H1 (cell line): ENCODE measurements at places on chromosomes 4 and X.

- no peak for DNase-seq
Observed at GRCh38 chrX:112266136-112266535, 183.6 kb upstream of the TRPC5 start.

DNA sequence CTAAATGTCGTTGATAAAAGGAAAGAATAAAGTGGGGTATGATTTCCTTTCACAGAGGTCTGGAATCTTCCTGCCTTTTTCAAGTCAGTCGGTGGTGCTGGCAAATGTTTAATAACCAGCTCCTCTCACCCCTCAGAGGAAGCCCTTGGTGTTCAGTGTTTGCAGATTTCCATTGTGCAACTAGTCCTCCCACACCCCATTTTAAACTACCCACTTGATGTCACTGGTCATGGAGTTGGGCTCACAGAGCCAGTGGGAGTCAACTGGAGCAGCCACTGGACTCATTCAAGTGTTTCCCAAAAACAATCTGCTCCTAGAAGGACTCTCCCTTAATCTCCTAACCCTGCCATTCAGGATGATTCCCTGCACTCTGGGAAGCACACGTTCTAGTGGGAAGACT lies 149.2 kb downstream of the PTTG2 start:
- no peak for DNase-seq

DNA sequence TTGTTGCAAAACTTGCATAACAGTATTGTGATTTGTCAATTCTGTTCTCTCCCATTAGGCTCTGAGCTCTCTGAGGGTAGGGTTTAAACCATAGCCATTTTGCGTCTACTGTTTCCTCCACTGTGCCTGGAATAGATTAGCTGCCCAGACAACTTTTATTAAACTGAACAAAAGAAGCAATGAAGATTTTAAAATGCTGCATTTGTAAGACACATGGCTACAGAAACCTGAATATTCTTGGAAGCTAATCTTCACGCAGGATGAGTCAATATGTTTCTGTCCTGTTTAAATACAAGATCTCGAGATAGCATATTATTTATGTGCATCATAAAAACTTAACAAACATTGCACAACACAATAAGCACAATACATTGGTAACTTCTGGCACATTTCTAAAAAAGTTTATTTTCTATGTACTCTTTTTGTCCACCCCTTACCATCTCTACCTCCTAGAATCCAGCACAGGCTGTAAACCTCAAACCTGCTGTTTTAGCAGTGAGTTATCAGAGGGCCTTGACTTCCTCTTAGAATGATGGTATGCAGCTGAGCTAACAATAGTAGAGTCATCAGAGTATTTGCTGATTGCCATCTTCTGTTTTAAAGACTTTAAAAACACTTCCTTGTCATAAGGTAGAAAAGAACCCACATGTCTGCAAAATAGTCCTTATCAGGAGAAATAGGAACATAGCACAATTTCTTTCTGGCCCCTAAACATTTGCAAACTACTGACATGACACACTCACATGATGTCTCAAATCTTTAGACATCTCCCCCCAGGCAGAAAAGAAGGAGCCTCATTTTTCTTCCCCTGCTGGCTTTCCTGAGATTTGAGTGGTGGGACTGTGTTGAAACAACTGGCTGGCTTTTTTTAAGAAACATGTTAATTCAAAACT lies 10.6 kb upstream of the CCNG2 start:
- no peak for DNase-seq

DNA sequence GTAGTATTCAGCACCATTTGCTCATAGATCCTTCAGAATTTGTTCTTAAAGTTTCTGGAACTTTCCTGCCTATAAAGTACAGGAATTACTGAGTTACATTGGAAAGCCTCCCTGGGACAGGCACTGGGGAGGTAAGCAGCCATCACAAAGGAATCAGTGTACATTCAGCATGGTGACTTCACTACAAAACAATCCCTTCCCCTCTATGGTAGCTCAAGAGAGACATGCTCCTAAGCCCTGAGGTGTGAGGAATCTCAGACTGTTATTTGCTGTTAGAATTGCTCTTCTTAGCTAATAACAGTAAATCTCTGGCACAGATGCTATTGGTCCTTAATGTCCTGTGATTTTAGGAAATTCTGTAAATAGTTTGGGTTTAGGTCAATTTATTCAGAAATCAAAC lies 1898.0 kb upstream of the PCDH7 start:
- no peak for DNase-seq

GRCh38 chr4:151045907-151046306 lies 30.8 kb upstream of the LRBA start:
- no peak for DNase-seq

DNA sequence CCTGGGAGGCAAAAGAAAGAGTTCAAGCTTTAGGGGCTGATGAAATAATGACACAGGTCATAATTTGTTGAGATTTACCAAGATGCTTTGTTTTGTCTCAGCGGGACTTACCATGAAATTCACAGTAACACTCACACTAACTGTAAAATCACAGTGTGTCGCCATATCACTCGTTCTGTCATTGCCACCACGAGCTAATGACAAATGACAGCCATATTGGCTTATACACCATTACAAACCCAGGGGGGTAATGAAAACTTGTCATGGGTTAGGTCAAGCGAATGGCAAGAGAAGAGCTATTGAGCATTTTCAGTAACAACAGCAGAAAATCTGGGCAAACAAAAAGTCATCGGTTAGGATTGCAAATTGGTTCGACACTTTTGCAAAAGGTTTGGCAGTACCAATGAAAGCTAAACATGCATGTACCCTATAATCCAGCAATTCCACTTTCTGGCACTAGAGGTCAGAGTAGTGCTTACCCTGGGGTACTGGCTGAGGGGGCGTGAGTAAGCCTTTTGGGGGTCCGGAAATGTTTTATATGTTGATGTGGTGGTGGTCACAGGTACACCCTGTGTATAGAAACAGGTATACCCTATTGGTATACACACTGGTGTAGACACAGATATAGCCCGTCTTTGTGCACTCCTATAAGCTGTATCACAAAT lies 83.9 kb upstream of the RAI2 start:
- peak; percentile 45 for DNase-seq

DNA sequence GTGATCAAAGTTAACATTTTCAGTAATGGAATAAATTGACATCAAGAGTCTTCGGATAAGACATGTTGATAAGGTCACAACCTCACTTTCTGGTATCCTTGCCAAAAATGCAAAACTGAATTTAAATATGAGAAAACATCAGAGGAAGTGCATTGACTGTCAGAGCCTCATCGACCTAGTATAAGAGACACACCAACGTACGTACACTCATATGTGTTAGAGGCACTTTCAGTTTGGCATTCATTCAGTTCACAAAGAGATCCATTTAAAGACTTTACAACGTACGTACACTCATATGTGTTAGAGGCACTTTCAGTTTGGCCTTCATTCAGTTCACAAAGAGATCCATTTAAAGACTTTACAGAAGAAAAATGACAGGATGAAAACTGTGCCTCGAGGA lies 280.3 kb downstream of the INPP4B start:
- DNase-seq: no peak

- DNase-seq: no peak
Observed at GRCh38 chr4:12053966-12054365, 625.3 kb upstream of the HS3ST1 start.

DNA sequence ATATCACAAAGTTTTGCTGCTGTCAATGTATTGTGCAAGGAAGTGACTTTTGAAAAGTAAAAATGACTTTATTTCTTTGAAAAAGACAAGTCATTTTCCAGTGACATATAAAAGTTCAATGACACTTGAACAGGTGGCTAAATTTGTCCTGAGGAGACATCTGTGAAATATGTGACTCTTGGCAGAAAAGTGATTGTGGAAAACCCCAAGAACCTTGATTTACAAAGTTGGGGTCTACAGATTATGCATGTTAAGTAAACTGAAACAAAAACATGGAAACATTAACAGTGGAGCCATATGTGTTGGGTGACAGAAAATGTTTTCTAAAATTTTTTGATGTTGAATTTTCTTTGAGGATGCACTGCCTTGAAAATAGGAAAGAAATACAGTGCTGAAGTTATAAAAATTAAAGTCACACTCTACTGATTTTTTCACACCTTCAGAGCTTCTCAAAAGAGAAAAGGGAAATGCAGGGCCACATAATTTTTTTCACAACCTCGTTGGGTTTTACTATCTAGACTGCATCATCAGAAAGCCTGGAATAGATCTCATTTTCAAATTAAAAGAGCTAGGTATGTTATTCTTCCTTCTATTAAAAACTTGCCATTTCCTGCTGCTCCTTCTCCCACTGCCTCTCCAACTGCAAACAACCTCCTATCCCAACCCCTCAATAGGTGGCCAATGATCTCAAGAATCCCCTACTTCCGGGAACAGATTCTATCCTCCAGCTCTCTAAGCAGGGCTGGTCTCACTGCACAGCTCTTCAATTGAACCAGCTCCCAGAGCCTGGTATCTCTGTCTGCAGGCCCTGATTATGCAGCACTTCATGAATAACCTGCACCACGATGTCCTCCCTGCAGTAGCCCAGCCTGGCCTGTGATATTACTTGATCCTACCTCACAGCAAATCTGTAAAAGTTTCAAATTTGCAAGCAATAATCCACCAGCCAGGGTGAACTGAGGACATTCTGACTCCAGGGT lies 570.8 kb upstream of the CPEB2 start:
- DNase-seq: no peak
